ENCODE measurements at places on chromosomes 16 and 17. TPM values are rescaled to one million over a fixed set of nuclear protein-coding genes. Genes with fewer than 3 reads are reported as not detected.

DNA sequence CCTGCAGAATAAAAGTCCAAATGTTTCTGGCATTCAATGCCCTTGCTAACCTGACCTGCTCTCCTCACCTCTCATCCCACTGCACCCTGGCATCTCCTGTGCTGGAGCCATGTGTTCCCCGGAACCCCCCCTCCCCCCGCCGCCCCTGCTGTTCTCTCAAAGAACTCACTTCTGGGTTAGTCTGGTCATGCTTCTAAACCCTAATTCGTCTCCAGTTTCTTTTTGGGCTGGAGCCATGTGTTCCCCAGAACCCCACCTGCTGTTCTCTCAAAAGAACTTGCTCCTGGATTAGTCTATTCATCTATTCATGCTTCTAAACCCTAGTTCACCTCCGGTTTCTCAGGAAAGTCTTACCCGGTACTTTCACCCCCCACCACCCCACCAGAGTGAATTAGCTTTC, 808 bp upstream of the ALOX15 start:
- H3K27ac ChIP-seq: no peak overlapping the region
- H3K4me1 ChIP-seq: peaks cover 26% of the 10 kb centered on the region
- no peak for DNase-seq
- no peaks in the 10 kb centered on the region for H3K36me3 ChIP-seq
- no peak overlapping the region for H3K4me3 ChIP-seq

DNA sequence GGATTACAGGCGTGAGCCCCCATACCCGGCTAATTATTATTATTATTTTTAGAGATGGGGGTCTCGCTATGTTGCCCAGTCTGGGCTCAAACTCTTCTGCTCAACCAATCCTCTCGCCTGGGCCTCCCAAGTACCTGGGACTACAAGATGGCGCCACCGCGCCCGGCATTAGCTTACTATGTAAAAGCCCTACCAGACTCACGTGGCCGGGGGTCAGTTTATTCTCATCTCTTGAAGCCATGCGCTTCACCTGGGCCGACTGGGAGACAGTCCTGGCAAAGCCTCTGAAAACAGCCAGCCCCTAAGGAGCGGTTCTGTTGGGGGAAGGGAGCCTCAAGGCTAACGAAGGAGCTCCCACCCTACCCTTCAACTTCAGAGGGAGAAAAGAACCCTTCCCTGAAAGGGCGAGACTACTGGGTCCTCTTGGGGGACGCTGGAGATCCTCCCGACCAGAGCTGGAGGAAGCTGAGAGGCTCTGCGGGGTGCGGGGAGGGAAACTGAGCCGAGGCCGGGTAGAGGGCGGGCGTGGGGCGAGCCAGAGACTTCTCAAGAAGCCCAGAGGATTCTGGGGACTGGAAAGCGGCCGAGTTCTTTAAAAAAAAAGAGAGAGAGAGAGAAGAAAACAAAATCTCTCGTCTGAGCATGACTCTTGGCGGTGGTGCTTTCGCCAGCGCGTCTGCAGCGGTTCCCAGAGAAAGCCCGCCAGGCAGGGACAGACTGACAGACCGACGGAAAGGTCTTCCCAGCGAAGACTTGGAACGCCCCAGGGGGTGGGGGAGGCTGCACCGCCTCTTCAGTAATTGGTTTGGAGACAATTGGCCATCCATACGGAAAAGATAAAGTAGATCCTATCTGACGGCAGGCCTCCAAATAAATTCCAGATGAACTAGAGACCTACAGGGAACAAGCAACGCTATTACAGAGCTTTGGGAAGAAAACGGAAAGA, 5.6 kb upstream of the TUBG2 start:
- H3K4me3 ChIP-seq: peak overlapping the region; percentile 41
- no peaks in the 10 kb centered on the region for H3K36me3 ChIP-seq
- peaks cover 18% of the 10 kb centered on the region for H3K4me1 ChIP-seq
- peak; percentile 77 for DNase-seq
- H3K27ac ChIP-seq: peak overlapping the region; percentile 64
- no peaks in the 10 kb centered on the region for H3K27me3 ChIP-seq

GRCh38 chr16:12874186-12874585, 27.2 kb upstream of the SHISA9 start:
- no peak overlapping the region for H3K4me3 ChIP-seq
- no peaks in the 10 kb centered on the region for H3K4me1 ChIP-seq
- no peak for DNase-seq
- H3K27me3 ChIP-seq: peaks cover 4% of the 10 kb centered on the region
- H3K36me3 ChIP-seq: no peaks in the 10 kb centered on the region

DNA sequence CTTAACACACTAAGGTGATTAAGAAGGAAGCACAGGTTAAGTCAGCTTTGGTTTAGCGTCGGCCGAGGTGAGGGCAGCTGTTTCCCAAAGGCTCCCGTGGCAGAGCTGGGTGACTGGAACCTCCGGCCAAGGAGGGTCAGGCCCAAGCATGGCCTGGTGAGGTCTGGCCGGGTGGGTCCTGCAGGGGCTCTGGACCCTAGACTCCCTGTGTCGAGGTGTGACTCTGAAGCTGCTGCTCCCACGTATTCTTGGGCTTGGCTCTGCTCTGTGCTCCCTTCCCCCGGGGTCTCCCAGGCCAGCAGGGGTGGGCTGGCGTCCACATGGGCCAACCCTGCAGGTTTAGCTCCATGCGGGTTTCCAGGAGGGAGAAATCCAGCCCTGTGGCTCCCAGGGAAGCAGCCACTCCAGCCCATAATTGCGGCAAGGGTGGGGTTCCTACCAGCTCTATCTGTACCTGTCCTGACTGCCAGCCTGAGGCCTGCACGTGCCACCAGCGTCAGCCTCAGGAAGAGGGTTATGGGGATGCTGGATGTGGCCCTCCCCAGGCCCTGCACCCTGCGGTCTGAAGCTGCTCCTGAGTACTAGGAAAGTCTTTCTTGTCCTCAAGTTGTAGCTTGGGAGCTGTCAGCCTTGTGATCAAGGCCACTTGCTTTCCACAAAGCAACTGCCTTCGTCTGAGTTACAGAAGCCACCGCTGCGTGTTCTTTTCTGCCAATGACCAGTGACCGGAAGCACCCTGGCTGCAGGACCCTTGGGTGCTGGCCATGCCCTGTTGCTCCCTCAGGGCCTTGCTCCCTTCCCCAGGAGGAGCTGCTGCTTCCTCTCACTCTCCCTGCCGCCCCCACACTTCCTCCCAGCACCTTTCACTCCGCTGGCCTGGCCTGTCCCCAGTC, 4.8 kb downstream of the CDK5R1 start:
- DNase-seq: no peak
- no peaks in the 10 kb centered on the region for H3K27me3 ChIP-seq
- H3K27ac ChIP-seq: no peak overlapping the region
- H3K36me3 ChIP-seq: no peaks in the 10 kb centered on the region
- peaks cover 13% of the 10 kb centered on the region for H3K4me1 ChIP-seq

DNA sequence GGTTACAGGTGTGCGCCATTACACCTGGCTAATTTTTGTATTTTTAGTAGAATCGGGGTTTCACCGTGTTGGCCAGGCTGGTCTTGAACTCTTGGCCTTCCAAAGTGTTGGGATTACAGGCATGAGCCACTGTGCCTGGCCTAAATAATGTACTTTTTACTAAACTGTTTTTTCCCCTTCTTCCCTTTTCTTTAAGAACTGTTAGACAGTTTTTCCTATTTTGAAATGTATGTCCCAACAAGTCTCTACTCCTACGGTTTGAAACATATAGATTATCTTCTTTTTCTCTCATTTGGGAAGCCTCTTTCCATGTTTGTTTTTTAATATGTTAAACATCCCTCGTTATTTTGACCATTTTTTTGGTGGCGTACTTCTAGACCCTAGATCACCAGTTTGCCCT, 9.6 kb downstream of the UTP18 start:
- no peak overlapping the region for H3K27ac ChIP-seq
- H3K4me1 ChIP-seq: no peaks in the 10 kb centered on the region
- H3K4me3 ChIP-seq: no peak overlapping the region
- no peaks in the 10 kb centered on the region for H3K27me3 ChIP-seq
- peaks cover 91% of the 10 kb centered on the region for H3K36me3 ChIP-seq
- DNase-seq: no peak

- H3K4me3 ChIP-seq: peak overlapping the region; percentile 47
- H3K27me3 ChIP-seq: no peaks in the 10 kb centered on the region
- H3K4me1 ChIP-seq: peaks cover 80% of the 10 kb centered on the region
Measured at GRCh38 chr17:17724307-17725010, 43.2 kb downstream of the RAI1 start.

GRCh38 chr17:44575403-44575802, 18.1 kb downstream of the FZD2 start:
- no peaks in the 10 kb centered on the region for H3K36me3 ChIP-seq
- no peak for DNase-seq
- H3K4me3 ChIP-seq: no peak overlapping the region

DNA sequence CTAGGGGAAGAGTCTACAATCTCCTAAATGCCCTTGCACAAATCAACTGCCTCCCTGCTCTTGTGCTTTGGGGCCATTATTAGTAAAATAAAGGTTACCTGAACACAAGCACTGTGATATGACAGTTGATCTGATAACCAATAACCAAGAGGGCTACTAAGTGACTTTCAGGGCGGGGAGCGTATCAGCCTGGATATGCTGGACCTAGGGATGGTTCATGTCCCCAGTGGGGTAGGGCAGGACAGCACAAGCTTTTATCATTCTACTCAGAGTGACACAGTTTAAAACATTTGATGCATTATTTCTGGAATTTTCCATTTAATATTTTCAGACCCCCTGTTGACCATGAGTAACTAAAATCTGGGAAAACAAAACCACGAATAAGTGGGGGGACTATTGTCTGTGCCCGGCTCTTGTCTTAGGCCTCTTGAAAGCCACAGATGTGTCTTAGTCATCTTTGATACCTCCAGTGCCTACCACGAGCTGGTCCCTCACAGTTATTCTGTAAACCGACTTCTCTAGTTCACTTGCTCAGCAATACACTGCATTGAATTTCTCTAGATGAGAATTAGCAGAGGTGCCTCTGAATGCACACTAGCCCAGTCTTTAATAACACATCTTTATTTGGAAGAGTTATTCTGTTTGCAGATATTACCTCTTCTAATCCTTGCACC, 94.6 kb upstream of the DHX40 start:
- H3K36me3 ChIP-seq: no peaks in the 10 kb centered on the region
- no peak for DNase-seq
- H3K27ac ChIP-seq: no peak overlapping the region
- H3K4me3 ChIP-seq: no peak overlapping the region
- no peaks in the 10 kb centered on the region for H3K4me1 ChIP-seq
- H3K27me3 ChIP-seq: no peaks in the 10 kb centered on the region

DNA sequence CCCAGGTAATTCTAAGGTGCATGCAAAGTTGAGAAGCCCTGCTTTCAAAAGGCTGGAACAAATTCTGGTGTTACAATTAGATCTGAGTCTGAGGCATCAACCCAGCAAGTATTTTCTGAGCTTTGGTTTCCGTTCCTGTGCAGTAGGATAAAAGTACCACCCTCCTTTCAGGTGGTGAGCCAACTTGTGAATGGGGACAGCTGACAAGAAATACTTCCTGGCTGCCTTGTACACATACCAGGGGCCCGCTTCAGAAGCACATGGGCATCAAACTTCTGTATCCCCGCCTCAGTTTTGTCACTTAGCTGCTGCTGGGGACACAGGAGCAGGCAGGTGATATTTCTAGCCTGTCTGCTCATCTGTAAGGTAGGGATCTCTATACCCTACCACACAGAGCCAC, 252.2 kb downstream of the CPPED1 start:
- no peaks in the 10 kb centered on the region for H3K27me3 ChIP-seq
- peaks cover 17% of the 10 kb centered on the region for H3K4me1 ChIP-seq
- DNase-seq: no peak

DNA sequence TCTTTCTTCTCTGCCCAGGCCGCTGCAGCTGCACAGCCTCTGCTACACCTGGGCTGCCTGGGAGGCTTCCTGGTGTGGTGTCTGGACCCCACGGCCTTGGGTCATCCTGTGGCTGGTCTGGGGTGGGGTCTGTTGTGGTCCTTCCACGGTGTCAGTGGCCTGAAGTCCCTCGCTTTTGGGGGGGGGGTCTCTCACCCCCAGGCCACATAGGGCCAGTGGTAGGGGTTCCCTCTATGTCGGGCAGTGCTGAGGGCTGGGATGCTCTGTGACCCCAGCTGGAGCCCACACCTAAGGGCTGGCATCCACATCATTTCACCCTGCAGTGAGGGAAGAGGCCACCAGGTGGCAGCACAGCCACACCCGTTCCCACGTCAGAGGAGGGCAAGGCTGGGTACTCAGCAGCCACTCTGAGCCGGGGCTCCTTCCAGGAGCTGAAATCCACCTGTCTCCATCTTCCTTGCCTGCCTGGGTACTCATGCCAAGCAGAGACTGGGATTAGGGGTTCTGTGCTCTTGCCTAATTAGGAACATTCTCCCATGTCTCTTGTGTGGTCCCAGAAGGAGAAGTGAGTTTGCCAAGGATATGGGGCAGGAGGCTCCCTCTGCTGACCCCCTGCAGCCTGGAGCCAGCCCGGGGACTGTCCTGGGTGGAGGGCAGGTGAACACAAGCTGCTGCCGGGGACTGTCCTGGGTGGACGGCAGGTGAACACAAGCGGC, 13.0 kb downstream of the ENGASE start:
- DNase-seq: no peak
- H3K4me1 ChIP-seq: peaks cover 14% of the 10 kb centered on the region
- H3K27ac ChIP-seq: no peak overlapping the region
- peaks cover 46% of the 10 kb centered on the region for H3K36me3 ChIP-seq
- H3K4me3 ChIP-seq: no peak overlapping the region

DNA sequence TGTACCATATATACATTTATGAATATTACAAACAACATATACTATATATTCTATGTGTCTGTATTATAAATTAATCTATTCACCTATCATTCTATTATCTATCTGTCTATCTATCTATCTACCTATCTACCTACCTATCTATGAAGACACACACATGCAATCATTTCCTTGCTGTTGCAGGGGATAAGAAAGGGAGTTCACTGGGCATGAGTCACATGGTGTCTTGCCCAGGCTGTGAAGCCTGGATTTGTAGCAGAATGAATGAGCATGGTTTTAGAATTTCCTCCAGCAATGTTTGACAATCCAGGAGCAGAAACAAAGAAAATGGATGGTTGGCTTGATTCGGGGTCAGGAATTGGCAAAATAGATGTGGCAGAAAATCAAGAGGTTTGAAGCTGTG, 23.2 kb upstream of the FAM20A start:
- no peak overlapping the region for H3K4me3 ChIP-seq
- DNase-seq: no peak
- no peaks in the 10 kb centered on the region for H3K36me3 ChIP-seq
- H3K27me3 ChIP-seq: no peaks in the 10 kb centered on the region

CDC6 gene
- 3.6 TPM for total RNA-seq

TP53TG3F gene
- total RNA-seq: not detected

CD300H gene
- not detected for total RNA-seq

RUNDC3A gene
- 14.1 TPM for total RNA-seq

CCDC154 gene
- total RNA-seq: 0.34 TPM

HBA1 gene
- total RNA-seq: 19.2 TPM
